ENCODE measurements at places on chromosomes 6 and 20. TPM values are rescaled to one million over a fixed set of nuclear protein-coding genes. Genes with fewer than 3 reads are reported as not detected.

The COL12A1 gene
- 8.3 TPM for total RNA-seq

The CST2 gene
- not detected for total RNA-seq

The AIF1 gene
- total RNA-seq = 22.6 TPM

The PARD6B gene
- 21.0 TPM for total RNA-seq

The KPNA5 gene
- 35.3 TPM for total RNA-seq

The SRSF3 gene
- total RNA-seq = 202 TPM

The LBP gene
- total RNA-seq = not detected

The PCK1 gene
- not detected for total RNA-seq

The SMIM8 gene
- total RNA-seq = 31.6 TPM

The SPATS1 gene
- total RNA-seq = 1.2 TPM

The KCNK16 gene
- total RNA-seq = not detected

The ALDH8A1 gene
- total RNA-seq = 3.7 TPM

The FAM135A gene
- 116 TPM for total RNA-seq

The SLC22A16 gene
- total RNA-seq = not detected

The C6orf58 gene
- total RNA-seq = 1.2 TPM

The EPHA7 gene
- total RNA-seq = 87.4 TPM

The TCF19 gene
- total RNA-seq = 6.7 TPM

The MEP1A gene
- not detected for total RNA-seq

The FOXA2 gene
- total RNA-seq = 0.69 TPM

The ULBP1 gene
- 0.23 TPM for total RNA-seq

The KIF6 gene
- total RNA-seq = 6.7 TPM

The ZNF217 gene
- total RNA-seq = 6.0 TPM

The TBXT gene
- total RNA-seq = not detected

The PI3 gene
- not detected for total RNA-seq

The HLA-DOB gene
- not detected for total RNA-seq
